ENCODE measurements at places on chromosomes 1 and 21.

- no peak for DNase-seq
Measured at GRCh38 chr1:152145769-152146168, 13.3 kb downstream of the RPTN start.

DNA sequence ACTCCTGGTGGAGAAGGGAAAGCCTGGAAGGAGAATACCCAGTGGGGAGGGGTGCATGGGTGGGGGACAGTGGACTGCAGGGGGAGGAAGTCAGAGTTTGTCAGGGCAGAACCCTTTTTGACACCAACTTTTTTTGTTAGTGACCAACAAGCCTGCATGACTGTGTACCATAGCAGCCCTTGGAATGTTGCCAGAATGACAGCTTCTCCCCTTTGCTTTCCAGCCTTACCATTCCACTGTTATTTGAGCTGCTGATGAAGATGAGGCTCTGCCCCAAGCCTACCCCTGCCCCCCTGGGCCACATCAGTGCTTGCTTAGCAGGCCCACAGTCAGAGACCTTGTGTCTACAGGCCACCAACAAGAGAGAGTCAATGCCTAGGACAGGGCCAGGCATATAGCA lies 341.2 kb downstream of the HHAT start:
- no peak for DNase-seq

- DNase-seq, result no peak
Measured at GRCh38 chr1:242432491-242433095, 91.9 kb downstream of the PLD5 start.

- no peak for DNase-seq
Measured at GRCh38 chr1:42335809-42336518, 929 bp upstream of the FOXJ3 start.

DNA sequence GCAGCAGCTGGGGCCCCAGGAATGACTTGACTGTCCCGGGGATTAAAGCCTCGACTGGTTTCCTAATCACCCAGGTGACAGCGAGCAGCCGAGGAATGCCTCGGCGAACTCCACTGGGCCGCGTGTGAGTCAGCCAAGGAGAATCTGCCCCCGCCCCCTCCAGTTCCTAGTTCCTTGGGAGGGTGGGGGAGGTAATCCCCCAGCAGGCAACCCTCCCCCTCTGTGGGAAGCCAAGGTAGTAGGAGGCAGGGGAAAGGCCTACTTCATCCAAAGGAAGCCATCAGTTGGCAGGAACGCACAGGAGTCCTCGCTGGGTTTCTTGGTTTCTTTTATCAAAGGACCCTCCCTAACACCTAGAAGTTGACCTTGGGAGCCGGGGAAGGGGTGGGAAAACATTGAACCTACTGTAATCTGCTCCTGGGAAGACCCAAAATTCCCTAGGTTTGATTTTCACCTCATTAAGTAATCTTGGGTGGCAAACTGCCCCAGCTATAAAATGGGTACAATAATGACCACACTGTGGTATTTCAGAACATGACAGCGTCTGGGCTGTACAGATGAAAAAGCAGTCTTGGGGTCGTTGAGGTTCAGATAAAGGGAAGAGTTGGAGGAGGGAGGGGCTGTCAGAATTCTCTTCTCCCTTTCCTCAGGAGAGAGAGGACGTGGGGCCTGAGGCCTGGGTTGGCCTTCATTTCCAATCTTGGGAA lies 1.4 kb downstream of the TENT5B start:
- DNase-seq, result no peak
